Upper lobe of right lung (tissue), 1 donor: ENCODE measurements at places on chromosomes 3 and 15. TPM values are rescaled to one million over a fixed set of nuclear protein-coding genes. Genes with fewer than 3 reads are reported as not detected.
A peak's percentile ranks its signal among the peaks of the same experiment; 100 is the strongest.

- H3K27ac ChIP-seq = no peak overlapping the region
- DNase-seq = peak; percentile 5
- H3K36me3 ChIP-seq = no peaks in the 10 kb centered on the region
- H3K4me3 ChIP-seq = no peak overlapping the region
Measured at GRCh38 chr3:52783211-52783555, 5.8 kb downstream of the ITIH1 start.

Gene TERC
- total RNA-seq = 5.4 TPM

DNA sequence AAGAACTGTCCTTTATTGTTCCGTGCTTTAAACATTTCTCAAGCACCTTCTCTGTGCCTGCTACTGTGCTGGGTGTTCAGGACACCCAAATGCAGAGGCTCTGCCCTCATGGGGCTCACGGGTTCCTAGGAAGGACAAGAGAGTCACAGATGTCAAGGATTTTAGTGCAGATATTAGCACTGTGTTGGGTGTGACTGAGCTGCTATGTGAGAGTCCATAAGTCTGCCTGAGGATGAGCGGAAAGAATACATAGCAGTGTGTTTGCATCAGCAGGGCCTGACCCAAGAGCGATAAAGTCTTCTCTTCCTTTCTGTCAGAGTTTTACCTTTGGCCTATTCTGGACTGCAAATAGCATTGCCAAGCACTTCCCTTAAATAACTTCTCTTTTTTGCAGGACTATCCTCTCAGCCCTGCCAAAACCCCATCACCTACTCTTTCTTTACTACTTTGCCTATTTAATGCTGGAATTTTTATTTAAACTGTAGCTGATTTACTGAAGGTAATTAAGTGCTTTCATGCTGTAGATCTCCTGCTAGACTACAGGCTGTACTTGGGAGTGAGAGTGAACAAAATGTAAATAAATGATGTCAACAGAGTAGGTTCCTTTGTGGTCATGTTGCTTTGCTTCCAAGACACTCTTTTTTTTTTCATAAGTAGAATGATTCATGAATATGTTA, 459.4 kb upstream of the TPRG1 start:
- H3K36me3 ChIP-seq = no peaks in the 10 kb centered on the region
- no peak overlapping the region for H3K4me3 ChIP-seq
- H3K27me3 ChIP-seq = no peaks in the 10 kb centered on the region
- H3K27ac ChIP-seq = peak overlapping the region; percentile 33

Gene CORO2B
- total RNA-seq = 3.6 TPM

Gene IL17RE
- 22.6 TPM for total RNA-seq

Gene GRIP2
- total RNA-seq = 0.52 TPM

Gene ITGB5
- 95.1 TPM for total RNA-seq

Gene CCRL2
- 28.5 TPM for total RNA-seq

GRCh38 chr3:32886296-32886695, 65.1 kb upstream of the CCR4 start:
- no peak overlapping the region for H3K4me3 ChIP-seq
- no peaks in the 10 kb centered on the region for H3K36me3 ChIP-seq
- H3K27ac ChIP-seq = no peak overlapping the region
- no peaks in the 10 kb centered on the region for H3K27me3 ChIP-seq

DNA sequence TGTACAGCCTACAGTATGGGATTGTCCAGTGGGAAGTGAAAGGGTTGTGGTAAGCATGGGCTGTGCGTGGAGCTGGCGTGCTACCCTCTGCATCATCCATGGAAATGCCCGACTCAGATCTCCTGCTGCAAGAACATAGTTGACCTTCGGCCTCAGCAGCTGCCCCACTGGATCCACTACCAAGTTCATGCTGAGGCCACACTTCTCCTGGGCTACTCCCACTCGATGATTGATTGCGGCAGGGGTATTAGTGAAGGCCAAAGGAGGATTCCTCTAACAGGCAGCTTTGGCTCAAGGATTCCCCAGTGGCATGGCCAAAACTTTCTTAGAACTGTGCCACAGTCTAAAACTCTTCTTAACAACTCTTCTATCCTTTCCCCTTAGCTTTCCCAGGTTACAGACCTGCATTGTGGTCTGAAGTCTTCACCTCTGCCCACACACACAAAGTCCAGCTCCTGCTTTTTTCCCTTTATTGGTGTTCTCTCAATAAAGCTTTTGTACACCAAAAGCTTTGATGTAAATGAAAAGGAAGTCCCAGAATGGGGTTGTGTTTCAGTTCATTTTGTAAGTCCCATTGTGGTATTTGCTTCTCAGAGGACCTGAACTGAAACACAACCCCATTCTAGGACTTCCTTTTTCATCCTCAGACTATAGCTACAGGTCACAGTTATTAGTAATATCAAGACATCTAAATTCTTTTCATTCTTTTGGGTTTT, 4.9 kb upstream of the TBC1D5 start:
- H3K4me3 ChIP-seq = no peak overlapping the region
- H3K27me3 ChIP-seq = no peaks in the 10 kb centered on the region
- peaks cover 13% of the 10 kb centered on the region for H3K4me1 ChIP-seq
- no peaks in the 10 kb centered on the region for H3K36me3 ChIP-seq
- H3K27ac ChIP-seq = no peak overlapping the region

Gene PPM1L
- total RNA-seq = 13.5 TPM

Gene CSPG4
- total RNA-seq = 12.6 TPM

DNA sequence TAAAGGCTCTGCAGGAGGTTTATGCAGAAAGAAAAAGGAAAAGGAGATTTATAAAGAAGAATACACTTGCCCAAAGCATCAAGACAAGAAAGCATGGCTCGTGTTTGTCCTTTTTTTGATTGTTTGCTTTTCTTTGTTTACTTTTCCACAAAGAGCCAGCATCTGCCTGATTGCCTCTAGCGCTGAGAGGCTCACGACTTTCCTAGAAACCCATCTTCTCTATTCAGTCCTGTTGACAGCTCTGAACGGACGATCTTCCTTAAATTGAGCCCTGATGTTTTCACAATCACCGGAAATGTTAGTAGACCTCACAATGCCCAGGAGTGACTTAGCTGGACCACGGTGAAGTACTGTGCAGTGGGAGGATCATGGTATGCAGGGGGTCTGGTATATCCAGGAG, 12.4 kb downstream of the GP5 start:
- no peak overlapping the region for H3K4me3 ChIP-seq
- no peaks in the 10 kb centered on the region for H3K36me3 ChIP-seq
- H3K27me3 ChIP-seq = no peaks in the 10 kb centered on the region
- no peak for DNase-seq

DNA sequence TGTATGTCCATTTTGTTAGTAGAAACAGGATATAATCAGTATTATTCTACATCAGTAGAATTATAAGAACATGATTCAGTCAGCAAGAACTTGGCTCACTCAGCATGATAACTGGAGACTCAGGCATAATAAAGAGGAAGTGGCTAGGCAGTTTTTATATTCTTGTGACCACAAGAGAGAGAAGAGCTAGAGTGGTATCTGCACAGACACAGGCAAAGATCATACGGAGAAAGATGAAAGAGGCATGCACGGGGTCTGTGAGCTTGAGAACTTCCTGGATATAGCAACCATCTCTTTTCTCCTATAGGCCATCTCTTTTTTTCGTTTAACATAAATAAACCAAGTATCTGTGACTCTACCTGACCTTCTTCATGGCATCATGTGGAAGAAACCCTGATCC, 46.8 kb downstream of the MYO5A start:
- no peaks in the 10 kb centered on the region for H3K27me3 ChIP-seq
- peak overlapping the region; percentile 55 for H3K27ac ChIP-seq
- H3K4me1 ChIP-seq = peaks cover 19% of the 10 kb centered on the region
- H3K36me3 ChIP-seq = no peaks in the 10 kb centered on the region

DNA sequence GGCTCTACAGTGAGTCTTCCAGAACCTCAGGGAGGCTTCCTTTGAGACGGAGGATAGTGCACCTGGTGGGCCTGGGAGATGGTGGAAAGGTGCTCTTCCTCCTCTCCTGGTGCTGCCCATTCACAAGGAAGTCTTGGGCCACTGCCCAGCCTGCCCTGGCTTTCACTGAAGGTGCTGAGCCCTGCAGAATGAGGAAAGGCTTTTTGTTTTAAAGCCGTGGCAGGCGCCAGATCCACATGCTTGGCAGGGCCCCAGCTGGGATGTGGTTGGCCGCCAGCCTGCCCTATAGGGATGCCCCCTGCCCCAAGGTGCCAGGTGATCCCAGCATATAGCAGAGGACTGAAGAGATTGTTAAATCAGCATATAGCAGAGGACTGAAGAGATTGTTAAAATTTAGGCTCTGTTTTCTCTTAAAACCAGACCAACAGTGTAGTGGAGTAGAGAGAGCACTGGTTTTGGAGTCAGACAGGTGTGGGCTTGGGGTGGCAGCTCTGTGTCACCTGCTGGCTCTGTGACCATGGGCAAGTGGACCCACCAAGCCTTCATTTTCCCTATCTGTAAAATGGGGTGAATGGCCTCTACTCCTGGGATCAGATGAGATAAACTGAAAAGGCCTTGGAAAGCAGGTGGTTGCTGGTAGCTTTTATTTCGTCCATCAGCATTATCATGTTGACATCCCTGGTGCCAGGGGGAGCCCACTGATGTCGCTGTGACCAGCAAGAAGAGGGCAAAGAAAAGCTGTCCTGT, 53.3 kb downstream of the SLC6A6 start:
- no peak overlapping the region for H3K4me3 ChIP-seq
- H3K4me1 ChIP-seq = peaks cover 36% of the 10 kb centered on the region
- DNase-seq = no peak
- H3K27me3 ChIP-seq = no peaks in the 10 kb centered on the region

GRCh38 chr3:43748645-43749044, 57.9 kb downstream of the ABHD5 start:
- no peaks in the 10 kb centered on the region for H3K27me3 ChIP-seq
- peaks cover 11% of the 10 kb centered on the region for H3K4me1 ChIP-seq
- H3K4me3 ChIP-seq = no peak overlapping the region
- H3K27ac ChIP-seq = no peak overlapping the region
- no peaks in the 10 kb centered on the region for H3K36me3 ChIP-seq

Gene TMEM158
- 2.1 TPM for total RNA-seq

GRCh38 chr3:105719791-105720190, 149.0 kb downstream of the CBLB start:
- H3K27me3 ChIP-seq = no peaks in the 10 kb centered on the region
- no peaks in the 10 kb centered on the region for H3K4me1 ChIP-seq
- peaks cover 22% of the 10 kb centered on the region for H3K36me3 ChIP-seq
- H3K27ac ChIP-seq = no peak overlapping the region
- DNase-seq = no peak
- no peak overlapping the region for H3K4me3 ChIP-seq

Gene MYL3
- 3.8 TPM for total RNA-seq

GRCh38 chr3:48848816-48849515, 1.3 kb upstream of the PRKAR2A start:
- H3K27ac ChIP-seq = peak overlapping the region; percentile 92
- H3K4me1 ChIP-seq = peaks cover 26% of the 10 kb centered on the region
- H3K4me3 ChIP-seq = no peak overlapping the region
- H3K27me3 ChIP-seq = no peaks in the 10 kb centered on the region
- DNase-seq = peak; percentile 36

Gene SLC12A1
- total RNA-seq = not detected

Gene PLS1
- total RNA-seq = 26.0 TPM

DNA sequence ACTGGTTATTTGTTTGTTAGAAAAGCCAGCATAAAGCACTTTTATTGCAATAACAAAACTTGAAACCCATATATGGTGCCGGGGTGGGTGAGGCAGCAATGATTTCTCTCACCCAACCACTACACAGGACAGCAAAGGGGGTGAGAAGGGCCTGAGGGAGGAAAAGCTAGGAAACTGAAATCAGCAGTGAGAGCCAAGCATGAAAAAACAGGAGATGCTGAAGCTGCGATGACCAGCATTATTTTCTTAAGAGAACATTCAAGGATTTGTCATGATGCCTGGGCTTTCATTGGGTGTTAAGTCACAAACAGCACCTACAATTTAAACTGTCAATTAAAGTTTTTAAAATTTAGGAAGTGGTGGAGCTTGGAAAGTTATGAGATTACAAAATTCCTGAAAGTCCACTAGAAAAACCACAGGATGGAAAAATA, 11.9 kb upstream of the TM4SF4 start:
- no peaks in the 10 kb centered on the region for H3K36me3 ChIP-seq
- no peak for DNase-seq
- H3K27me3 ChIP-seq = no peaks in the 10 kb centered on the region
- no peaks in the 10 kb centered on the region for H3K4me1 ChIP-seq
- no peak overlapping the region for H3K4me3 ChIP-seq
- H3K27ac ChIP-seq = no peak overlapping the region

Gene GPR27
- total RNA-seq = 3.7 TPM

Gene ATP13A3
- total RNA-seq = 101 TPM

Gene C3orf80
- 1.3 TPM for total RNA-seq

DNA sequence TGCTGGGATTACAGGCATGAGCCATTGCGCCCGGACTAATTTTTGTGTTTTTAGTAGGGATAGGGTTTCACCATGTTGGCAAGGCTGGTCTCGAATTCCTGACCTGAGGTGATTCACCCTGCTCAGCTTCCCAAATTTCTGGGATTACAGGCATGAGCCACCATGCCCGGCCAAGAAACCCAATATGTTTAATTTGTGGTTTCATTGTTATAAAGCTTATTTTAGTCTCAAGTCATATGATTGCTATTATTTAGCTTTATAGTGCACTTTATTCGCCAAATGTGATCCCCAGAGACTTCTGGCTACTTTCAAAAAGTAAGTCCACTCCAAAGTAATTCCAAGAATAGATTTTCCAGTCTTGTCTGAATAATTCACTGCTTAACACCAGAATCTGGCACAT, 19.3 kb upstream of the SLC4A7 start:
- no peak overlapping the region for H3K4me3 ChIP-seq
- no peak overlapping the region for H3K27ac ChIP-seq
- peaks cover 9% of the 10 kb centered on the region for H3K4me1 ChIP-seq
- H3K36me3 ChIP-seq = no peaks in the 10 kb centered on the region
- no peaks in the 10 kb centered on the region for H3K27me3 ChIP-seq

GRCh38 chr3:111919370-111920065, 59.3 kb upstream of the ABHD10 start:
- H3K27ac ChIP-seq = no peak overlapping the region
- H3K27me3 ChIP-seq = no peaks in the 10 kb centered on the region
- no peak overlapping the region for H3K4me3 ChIP-seq
- peaks cover 19% of the 10 kb centered on the region for H3K36me3 ChIP-seq
- H3K4me1 ChIP-seq = no peaks in the 10 kb centered on the region
- DNase-seq = no peak

DNA sequence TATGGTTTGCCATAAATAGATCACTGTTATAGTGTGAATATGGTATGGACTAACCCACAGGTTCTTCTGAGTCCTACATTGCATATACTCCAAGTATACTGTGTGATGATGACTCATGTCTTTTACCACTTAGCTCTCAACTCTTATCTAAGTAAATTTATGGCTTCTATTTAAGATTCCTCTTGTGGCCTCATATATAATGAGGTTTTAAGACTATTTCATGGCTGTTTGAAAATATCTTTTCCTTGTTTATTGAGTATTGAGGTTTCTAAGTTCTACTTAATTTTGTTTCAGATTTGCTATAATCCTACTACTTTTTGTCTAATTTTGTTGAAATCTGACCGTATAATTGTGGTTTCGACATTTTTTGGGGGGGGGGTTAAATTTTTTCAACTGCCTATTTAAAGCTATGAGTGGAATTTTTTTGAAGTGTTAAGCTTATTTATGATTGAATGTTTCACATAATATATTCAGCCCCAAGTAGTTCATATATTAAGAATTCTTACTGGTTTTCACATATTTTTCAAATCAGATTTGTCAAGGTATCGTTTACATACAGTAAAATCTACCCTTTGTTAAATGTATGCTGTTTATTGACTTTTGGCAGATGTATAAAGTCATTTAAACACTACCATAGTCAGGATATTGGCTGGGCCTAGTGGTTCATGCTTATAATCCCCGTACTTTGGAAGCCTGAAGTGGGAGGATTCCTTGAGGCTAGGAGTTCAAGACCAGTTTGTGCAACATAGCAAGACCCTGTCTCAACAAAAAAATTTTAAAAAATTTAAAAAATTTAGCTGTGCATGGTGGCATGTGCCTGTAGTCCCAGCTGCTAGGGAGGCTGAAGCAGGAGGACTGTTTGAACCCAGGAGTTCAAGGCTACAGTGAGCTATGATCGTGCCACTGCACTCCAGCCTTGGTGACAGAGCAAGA, 11.7 kb downstream of the SLC25A36 start:
- DNase-seq = no peak
- peaks cover 10% of the 10 kb centered on the region for H3K36me3 ChIP-seq
- no peaks in the 10 kb centered on the region for H3K27me3 ChIP-seq
- H3K4me1 ChIP-seq = peaks cover 16% of the 10 kb centered on the region
